Posterior cingulate gyrus (tissue), 11 donors: ENCODE measurements at places on chromosomes 2 and 18.

DNA sequence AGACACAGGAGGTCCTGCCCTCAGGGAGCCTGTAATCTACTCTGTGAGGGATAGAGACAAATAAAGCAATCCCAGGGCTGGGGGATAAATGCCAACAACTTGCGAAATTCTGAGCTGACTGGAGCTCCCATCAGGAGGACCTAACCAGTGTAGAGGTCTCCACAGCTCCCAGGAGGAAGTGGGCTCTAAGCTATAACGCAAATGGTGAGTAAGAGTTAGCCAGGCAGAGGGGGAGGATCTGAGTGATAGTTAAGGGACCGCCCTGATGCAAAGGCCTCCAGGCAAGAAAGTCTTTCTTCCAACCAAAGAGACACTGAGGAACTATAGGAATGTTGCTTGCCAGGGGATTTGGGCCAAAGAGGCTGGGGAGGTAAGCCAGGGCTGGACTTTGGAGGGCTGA, 16.0 kb upstream of the ZNF532 start:
- DNase-seq: no peak

DNA sequence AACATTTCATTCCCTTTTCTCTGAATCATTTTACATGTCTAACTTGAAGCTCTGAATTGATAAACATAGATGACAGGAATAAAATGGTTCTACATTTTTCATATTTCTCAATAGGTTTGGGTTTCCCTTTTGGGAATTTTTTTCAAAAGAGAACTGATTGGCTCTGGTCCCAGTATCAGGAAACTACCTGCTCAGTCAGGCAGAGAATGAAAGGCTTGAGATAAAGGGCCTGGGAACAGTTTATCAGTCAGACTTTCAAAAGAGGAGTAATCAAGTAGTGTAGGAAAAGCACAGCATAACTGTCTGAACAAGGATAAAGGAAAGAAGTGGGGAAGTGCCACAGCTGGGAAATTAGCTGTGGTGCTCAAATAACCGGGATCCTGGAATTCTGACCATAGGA, 28.3 kb upstream of the CCL20 start:
- no peak for DNase-seq

GRCh38 chr2:61707984-61708852, 145.6 kb downstream of the FAM161A start:
- DNase-seq: no peak

DNA sequence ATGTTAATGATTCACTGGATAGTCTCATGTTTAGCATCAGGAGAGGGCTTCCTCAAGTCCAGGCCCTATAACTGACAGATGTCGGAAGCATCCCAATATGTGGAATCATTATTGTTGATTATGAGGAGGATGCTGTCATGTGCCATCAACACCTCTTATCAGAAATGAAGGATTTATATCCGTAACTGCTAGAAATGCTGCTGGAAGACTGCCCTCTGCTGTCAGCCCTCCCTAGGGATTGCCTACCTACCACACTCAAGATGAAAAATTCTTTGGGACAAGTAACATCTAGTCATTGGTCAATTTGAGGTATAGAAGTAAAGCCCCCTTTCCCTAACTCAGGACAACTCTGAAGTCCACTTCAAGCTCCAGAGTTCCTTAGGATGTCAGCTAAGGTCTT, 1166.5 kb upstream of the NXPH2 start:
- DNase-seq: no peak

- peak; percentile 94 for DNase-seq
These were observed at the start of gene FAM168B for GRCh38 chr2:131093006-131093695. Gene FAM168B, minus strand, starts transcription at chr2:131093460. Its CDS starts 10,814 bp downstream, at chr2:131082646.

DNA sequence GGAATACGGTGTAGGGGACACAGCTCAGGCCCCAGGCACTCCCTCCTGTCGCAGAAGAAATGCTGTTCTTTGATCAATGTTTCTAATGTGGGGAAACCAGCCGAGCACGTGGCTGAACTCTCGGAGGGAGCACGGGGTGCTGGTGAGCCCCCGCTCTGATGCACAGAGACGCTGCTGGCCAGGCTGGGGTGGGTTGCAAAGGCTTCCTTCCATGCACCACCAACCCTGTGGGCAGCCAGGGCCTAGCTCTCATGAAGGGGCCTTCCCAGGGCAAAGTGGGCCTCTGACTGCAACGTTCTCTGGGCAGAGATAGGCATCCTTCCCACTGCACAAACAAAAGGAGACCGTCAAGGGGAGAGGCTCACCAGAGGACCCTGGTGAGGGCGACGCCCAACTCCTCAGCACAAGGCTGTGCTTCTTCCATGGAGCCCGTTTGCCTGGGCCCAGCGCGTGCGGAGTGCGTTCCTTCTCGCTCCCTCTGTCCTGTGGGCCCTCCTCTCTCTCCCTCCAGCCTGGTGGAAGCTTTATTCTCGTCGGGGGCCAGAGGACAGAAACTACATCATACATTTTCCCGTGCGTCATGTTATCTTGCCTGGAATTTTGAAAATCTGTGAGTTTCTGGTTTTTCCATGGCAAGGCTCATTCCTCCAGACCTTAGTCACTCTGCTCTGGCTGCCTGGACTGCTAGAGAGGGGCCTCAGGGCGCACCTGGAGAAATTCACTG, 61.1 kb upstream of the SP3 start:
- no peak for DNase-seq

DNA sequence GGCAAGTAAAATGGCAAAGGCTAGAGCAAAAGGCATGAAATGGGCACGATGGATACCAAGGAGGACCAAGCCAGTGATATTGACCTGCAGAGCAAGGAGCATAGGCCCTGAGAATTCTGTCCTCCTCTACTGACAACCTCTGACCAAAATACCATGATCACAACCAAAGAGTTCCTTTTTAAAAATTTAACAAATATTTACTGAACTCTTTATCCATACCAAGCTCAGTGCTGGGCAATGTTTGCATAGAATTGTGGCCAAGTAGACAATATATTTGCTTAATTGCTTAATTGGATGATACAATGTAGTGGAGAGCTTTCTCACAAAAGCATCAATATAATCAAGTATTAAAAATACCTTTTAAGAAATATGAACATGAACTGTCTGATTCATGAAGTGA, 265.7 kb downstream of the ICOS start:
- no peak for DNase-seq

- DNase-seq: no peak
These were observed 16.0 kb upstream of the ASXL2 start for GRCh38 chr2:25894135-25894830.

- DNase-seq: no peak
These were observed 58.8 kb upstream of the TTN start for GRCh38 chr2:178865999-178866398.

DNA sequence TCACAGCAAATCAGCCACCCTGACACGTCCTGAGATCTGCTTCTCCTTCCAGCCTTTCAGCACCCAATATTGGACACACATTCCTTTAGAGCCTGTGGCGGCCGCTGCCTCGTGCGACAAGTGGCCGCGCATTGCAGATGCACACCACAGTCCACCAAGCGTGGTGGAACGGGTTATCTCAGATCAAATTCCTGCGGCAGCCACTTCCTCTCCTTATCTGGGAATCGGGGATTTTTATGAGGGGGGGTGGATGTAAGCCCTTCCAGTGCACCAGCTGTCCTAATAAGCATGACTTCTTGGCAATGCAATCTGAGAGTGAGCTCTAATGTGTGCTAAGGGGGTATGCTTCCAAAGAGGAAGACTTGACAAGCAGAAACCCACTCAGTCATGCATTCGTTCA, 18.3 kb upstream of the BMP10 start:
- DNase-seq: no peak

GRCh38 chr18:55732227-55733106, 144.5 kb upstream of the TCF4 start:
- no peak for DNase-seq

DNA sequence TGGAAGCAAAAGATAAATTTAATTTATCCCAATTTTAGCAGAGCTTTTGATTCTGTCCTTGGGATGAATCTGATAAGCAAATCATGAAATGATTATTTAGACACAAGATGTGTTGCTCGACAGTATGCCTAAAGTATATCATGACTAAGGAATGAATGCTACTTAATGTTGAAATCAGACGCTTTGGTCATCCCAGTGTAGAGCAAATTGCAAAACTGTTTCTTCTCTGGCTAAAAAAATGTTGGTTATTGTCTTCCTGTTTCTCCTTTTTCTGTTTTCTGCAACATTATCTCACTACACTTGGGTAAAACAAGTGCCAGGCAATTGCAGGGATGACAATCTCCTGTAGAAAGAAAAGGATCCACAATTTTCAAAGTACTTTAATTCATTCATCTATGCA, 66.4 kb downstream of the BABAM2 start:
- no peak for DNase-seq

GRCh38 chr2:135775420-135775819, 33.8 kb downstream of the UBXN4 start:
- DNase-seq: no peak

GRCh38 chr2:233793465-233794127, 15.5 kb downstream of the MROH2A start:
- DNase-seq: no peak

DNA sequence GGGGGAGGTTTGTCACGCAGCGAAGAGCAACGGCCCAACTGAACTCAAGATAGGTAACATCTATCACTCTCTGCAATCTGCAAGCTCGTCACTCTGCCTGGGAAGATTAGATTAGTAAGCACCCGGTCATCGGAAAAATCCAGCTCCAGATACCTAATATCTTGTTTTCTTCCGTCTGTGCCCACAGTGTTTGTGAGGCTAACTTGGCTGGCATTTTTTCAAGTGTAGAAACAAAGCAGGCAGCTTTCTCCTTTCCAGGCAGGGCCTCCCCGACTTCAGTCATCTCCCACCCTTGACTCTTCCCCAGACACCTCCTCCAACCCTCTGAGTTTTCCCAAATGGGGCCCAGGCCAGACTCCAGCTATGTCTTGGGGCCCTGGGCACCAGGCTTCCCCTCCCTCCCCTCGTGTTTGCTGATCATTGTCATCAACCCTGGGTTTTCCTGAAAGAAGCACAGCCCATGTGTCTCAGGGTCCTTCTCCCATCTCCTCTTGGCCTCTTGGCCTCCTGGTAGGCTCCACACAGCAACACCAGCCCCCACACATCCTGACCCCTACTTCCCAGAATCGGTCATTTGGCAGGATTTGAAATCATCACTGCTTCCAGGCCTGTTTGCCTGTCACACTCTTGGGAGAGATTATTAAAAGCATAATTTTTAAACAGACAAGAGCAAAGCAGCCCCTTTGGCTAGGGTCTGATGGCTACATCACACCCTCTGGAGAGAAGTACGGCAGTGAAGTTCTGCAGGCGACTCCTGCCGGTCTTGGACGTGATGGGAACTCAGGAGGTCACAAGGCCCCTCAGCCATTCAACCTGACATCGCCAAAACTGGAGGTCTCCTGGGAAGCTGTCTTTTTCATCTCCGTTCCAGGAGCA, 144.9 kb upstream of the ID2 start:
- DNase-seq: no peak

- no peak for DNase-seq
These were observed 393.9 kb downstream of the LRRTM1 start for GRCh38 chr2:79910643-79911042.

GRCh38 chr18:55139307-55139706, 180.0 kb upstream of the CCDC68 start:
- DNase-seq: no peak

- DNase-seq: no peak
These were observed 167.9 kb downstream of the CCDC102B start for GRCh38 chr18:68965817-68966216.

GRCh38 chr18:5238371-5238976, 41.4 kb upstream of the AKAIN1 start:
- DNase-seq: peak; percentile 78
